A549 treated with Hydrocortisone at 1 μM for 4 hours (cell line): ENCODE measurements at places on chromosomes 2 and 18. TPM values are rescaled to one million over a fixed set of nuclear protein-coding genes. Genes with fewer than 3 reads are reported as not detected.

Gene AMER3
- not detected in 5 replicates for total RNA-seq

Gene NEB
- 0.20 to 0.47 TPM (median 0.36 TPM) in 5 replicates for total RNA-seq

Gene NEURL3
- total RNA-seq = 0.61 to 1.8 TPM (median 0.75 TPM) in 5 replicates

Gene ARL4C
- 45.0 to 54.6 TPM (median 47.4 TPM) in 5 replicates for total RNA-seq

Gene TMEM182
- 2.6 to 5.4 TPM (median 4.4 TPM) in 5 replicates for total RNA-seq
